Jurkat, Clone E6-1 (cell line): ENCODE measurements at places on chromosomes 5 and 9.

- DNase-seq = no peak
Observed at GRCh38 chr9:93155716-93156474, 21.8 kb upstream of the NINJ1 start.

DNA sequence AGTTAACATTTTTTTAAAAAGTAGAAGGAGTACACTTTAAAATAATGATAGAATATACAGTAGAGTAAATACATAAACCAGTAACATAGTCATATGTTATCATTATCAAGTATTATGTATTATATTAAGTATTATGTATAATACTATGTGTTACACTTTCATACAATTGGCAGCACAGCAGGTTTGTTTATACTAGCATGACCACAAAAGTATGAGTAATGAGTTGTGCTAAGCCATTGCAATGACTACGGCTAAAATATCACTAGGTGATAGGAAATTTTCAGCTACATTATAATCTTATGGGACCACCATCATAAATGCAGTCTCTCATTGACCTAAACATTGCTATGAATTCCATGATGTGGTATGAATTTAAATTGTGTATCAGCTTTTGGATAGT lies 506.0 kb downstream of the HTR1A start:
- DNase-seq = no peak

- no peak for DNase-seq
Observed at GRCh38 chr5:112390327-112390726, 28.8 kb downstream of the EPB41L4A start.

DNA sequence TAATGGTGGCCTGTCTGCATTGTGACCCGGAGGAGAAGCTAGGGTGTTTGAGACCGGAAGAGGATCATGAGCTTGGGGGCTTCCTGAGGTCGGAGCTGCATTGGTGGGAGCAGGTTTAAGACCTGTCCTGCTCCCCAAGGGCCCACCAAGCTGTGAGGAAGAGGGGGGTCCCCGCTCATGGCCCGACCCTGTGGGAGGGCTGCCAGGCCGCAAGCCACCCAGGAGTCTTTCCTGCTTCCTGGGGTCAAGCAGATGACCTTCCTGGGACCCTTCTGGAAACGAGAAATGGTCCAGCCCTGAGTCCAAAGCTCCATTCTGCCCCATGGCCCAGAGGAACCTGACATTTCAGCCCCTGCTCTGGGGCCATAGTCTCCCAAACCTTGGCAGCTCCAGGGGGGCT lies 61.5 kb upstream of the RNU6ATAC start:
- DNase-seq = no peak

- no peak for DNase-seq
Observed at GRCh38 chr5:133387091-133387490, 225.2 kb downstream of the FSTL4 start.

DNA sequence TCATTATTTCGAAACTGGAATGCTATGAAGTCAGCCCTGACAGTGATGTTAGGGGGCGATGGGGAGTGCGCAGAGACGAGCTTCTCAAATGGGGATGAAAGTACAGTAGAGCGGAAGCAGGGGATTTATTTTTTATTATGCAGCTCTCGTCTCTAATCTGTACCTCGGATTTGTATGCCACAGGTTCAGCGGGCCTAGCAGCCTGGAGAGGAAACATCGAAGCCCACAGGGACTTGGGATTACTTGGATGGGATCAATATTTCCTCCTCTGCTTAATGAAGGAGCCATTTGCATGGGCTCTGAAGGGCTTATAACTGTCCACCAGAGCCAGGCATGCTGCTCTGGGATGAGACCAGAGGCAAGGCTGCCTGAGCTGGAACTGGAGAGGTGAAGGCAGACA lies 133.5 kb upstream of the RAPGEF1 start:
- no peak for DNase-seq
